ENCODE measurements at places on chromosomes 6 and 20. TPM values are rescaled to one million over a fixed set of nuclear protein-coding genes. Genes with fewer than 3 reads are reported as not detected.

The LCA5 gene
- 0.37 TPM for total RNA-seq

The SCRT2 gene
- total RNA-seq, result not detected

The SLPI gene
- 90.3 TPM for total RNA-seq

The FNDC1 gene
- total RNA-seq, result 0.64 TPM

The DLL1 gene
- 46.2 TPM for total RNA-seq

The MYL9 gene
- total RNA-seq, result 156 TPM

The TRAPPC3L gene
- not detected for total RNA-seq

The TP53INP2 gene
- total RNA-seq, result 73.2 TPM

The MTFR2 gene
- total RNA-seq, result 1.4 TPM

The ARMH2 gene
- not detected for total RNA-seq

The NEDD9 gene
- total RNA-seq, result 34.6 TPM

The LEMD2 gene
- 155 TPM for total RNA-seq

The THBD gene
- 18.1 TPM for total RNA-seq

The TNFRSF6B gene
- total RNA-seq, result 34.4 TPM

The PGC gene
- not detected for total RNA-seq

The GSTA4 gene
- total RNA-seq, result 9.1 TPM

The SEC23B gene
- total RNA-seq, result 38.0 TPM

The SLC17A1 gene
- total RNA-seq, result not detected

The INSM1 gene
- 0.95 TPM for total RNA-seq

The NKAIN2 gene
- total RNA-seq, result 0.32 TPM

The C6orf58 gene
- total RNA-seq, result not detected

The TMEM244 gene
- not detected for total RNA-seq

The FBXL4 gene
- 8.6 TPM for total RNA-seq

The CDH22 gene
- not detected for total RNA-seq

The STX11 gene
- total RNA-seq, result 3.0 TPM

All from transverse colon (tissue), 4 donors.